Posterior cingulate gyrus (tissue), 11 donors: ENCODE measurements at places on chromosomes 13 and 19.

DNA sequence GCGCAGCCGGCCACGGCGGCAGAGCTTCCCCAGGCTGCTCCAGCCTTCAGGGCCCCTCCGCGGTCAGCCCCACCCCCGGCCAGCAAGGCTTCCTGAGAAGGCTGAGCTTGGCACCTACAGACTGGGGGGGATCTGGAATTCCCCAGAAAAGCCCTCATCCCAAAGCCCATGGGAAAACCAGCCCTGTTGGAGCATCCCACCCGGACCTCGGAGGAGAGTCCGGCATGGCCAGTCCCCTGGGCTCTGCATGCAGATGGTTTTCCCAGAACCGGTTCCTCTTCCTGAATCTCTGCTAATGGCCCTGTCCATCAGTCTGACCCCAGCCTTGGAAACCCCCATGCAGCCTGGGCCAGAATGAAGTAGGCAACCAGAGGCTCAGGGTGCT, 10.3 kb downstream of the RASA3 start:
- no peak for DNase-seq

GRCh38 chr19:7926021-7926726, at the start of gene CTXN1:
Gene CTXN1, minus strand, starts transcription at chr19:7926135. Its CDS starts 597 bp downstream, at chr19:7925538.
- peak; percentile 92 for DNase-seq

DNA sequence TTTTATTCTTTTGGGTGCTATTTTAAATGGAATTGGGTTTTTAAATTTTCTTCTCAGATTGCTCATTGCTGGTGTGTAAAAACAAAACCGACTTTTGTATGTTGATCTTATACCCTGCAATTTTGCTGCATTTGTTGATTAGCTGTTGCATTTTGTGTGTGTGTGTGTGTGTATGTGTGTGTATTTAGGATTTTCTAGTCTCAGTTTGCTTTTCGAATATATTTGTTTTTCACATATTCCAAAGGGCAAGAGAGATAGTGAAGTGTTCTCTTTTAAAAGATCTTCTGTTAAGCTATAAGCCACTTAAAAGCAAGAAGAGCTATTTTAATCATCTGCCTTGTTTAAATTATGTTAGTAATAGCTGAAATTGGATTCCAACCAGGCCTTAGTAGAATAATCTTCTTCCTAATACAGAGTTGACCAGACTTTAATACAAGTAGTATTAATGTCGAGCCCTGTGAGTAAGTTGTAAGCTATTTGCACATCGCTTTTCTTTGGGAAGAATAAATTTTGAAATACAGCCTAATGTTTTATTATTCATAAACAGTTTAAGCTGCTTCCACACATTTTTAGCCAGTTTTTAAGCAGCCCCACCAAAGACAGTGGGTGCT, 57.4 kb downstream of the TM9SF2 start:
- DNase-seq = no peak

DNA sequence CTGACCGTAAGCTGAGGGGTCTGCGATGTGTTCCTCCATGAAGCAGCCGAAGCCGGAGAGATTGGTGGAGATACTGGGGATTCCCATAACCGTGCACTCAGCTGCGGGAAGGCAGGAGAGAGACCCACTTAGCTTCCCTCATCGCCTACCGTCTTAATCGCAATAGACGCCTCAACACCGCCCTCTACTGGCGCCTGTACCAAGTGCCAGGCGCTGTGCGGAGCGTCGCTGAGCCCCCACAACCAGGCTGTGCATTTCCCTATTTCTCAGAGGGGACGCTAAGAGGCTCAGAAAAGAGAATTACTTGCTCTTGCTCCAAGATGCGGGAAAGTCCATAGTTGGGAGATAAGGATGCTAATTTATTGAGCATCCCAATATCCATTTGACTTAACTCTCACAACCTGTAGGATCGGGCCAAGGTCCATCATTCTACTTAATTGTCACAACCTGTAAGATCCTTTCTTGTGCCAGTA, 5.8 kb downstream of the FTL start:
- DNase-seq = peak; percentile 80

DNA sequence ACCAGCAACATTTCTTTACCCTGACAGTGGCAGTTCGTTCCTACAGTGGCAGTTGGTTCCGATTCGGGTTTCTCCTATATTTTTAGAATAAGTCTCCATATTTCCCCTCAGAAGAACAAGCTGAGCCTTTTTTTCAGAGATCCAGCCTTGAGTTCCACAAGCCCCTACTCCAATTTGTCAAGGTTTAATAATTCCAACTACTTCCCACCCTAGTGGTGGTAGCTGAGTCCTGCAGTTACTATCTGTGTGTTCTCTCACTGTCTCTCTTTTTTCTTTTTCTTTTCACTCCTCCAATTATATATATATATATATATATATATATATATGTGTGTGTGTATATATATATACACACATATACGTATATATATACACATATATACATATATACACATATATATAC, 1347.3 kb downstream of the PCDH9 start:
- DNase-seq = no peak
